Activated naive CD4-positive, alpha-beta T cell treated with anti-CD3 and anti-CD28 coated beads, Interleukin-2, amount 50 U/mL, for 72 hours (primary cell): ENCODE measurements at places on chromosomes 7 and 10.

GRCh38 chr10:77601488-77601887 lies 36.1 kb downstream of the KCNMA1 start:
- no peak for DNase-seq

GRCh38 chr10:13792006-13792405 lies 205.2 kb downstream of the PRPF18 start:
- no peak for DNase-seq

DNA sequence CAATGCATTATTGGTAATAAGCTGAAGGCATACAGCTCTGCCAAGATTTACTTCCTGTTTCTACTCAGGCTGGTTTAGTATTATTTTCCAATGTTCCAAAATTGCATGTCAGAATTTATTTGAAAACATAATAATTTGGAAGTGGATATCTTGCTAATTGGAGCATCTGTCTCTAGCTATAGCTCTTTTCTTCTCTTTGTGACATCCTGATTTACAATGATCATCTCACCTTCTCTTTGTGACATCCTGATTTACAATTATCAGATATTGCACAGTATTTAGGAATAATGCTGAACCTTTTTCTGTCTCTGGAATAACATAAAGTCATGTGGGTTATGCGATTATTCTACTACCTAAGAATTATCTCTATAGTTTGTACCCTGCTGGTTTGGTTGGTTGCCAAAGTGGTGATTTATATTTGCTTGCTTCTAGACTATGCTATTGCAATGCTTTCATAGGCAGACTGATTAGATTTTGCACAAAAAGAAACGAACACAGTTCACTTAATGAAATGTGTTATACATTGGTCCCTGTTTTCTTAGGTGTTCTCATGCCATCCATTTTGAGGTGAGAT lies 44.3 kb upstream of the CABCOCO1 start:
- no peak for DNase-seq

DNA sequence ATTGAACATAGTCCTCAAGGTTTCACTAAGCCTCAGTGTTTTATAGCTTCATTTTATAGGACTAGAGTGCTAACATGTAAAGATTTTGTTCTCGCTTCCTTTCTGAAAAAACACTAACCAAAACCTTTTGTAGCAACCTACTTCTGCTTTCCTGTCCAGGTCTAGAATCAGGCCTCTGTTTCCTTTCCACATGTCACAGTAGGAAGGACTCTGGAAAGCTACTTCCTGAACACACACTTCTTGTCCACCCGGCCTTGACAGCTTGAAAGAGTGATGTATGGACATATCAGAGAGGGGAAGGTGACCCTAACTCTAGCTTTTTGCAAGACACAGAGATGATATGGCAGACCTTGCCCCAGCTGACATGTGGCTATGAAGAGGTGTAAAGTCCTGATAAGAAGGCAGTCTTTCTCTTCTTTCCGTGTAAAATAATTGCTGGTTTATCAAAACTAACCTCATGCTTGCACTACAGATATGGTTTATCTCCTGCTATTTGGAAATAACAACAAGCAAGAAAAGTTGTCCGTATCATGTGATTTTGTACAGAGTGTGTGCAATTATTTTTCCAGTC lies 175.4 kb downstream of the SKAP2 start:
- no peak for DNase-seq

GRCh38 chr10:71912431-71912830 lies 51.8 kb upstream of the CHST3 start:
- DNase-seq, result no peak
